ENCODE measurements at places on chromosomes 16 and 17.
A peak's percentile ranks its signal among the peaks of the same experiment; 100 is the strongest.

GRCh38 chr17:38605411-38605840, 326 bp downstream of the SRCIN1 start:
- no peak for DNase-seq

DNA sequence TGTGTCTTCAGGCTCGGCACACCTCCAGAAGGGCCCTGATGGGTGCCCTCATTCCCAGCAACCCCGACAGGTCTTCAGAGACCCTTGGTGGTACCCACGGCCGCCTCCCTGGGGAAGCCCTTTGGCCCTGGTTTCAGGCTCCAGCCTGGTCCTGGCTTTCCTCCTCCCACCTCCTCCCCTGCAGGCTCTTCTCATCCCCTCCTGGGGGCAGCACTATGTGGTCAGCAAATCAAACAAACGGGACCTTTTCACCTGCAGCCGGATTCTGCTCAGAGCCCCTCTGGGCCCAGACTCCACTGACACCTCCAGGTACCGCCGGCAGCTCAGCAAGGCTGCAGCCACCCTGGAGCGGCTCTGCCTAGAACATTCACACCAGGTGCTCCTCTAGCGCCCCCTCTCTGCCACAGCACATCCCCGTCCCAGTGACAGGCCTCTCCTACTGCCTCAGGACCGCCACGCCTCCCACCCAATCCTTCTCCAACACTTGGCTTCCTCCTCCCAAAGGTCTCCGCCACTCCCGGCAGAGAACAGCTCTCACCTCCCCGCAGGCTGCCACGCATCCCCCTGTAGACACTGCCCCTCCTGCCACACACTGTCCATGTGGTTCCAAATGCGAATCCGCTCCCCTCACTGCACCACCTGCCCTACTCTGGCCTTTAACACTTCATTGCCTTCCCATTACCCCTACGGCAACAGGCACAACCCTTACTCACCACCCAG, 12.0 kb downstream of the CORO7 start:
- no peak for DNase-seq

DNA sequence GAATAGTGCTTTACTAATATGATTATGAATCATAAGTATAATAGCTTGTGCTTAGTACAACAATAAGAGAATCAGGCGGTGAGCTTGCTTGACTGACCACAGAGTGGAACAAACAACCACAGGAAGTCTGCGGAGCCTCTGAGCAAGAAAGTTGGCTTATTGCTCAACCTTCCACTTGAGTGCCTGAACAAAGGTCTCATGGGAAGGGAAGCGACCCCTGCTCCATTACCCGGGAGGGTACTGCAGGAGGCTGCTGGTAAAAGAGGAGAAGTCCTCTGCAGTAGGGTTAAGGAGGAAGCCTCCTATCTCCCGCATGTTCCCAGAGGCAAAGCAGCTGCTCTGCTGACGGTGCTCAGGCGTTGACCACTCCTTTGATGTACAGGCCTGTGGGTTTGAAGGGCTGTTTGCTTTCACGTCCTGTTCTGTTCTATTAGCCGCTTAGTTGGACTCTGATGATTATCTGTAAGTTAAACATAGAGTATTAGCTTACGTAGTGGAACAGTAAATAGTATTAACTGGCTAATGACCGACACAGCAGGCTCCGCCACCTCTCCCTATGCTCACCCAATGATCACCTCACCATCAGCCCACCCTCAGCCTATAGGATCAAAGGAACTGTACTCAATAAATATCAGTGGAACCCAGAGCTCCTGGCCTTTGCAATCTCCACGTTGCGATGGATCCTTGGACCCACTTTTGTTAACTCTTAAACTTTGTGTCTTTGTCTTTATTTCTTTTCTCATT, 17.5 kb downstream of the ALOX15B start:
- no peak for DNase-seq

- DNase-seq: no peak
Measured at GRCh38 chr17:71184716-71185115, 936.1 kb upstream of the SOX9 start.

DNA sequence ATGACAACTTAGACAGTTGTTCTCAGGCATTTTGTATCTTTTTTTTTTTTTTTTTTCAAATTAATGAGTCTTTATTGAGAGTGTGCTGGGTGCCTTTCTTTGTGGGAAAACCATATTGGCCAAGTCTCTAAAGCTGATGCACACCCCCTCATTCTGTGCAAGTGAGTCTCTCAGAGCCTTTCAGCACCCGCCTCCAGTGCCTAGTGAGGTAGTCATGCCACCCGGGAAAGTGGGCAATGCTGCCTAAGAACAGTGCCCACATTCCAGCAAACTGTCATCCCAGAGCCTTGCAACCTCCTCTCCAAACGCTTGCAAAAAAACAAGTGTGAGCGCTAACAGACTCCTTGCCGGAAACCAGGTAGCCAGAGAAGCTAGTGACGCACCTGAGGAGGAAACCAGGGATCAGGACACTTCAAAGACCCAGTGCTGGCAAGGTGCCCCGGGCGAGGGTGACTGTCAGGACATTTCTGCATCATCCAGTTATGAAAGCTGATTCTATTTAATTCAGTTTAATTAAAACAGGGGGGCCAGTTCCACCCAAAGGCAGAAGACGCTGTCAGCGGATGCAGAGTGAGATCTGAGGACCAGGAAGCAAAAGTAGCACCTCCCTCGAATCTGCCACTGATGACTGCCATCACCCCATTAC, 34.9 kb downstream of the SMARCE1 start:
- DNase-seq: no peak

DNA sequence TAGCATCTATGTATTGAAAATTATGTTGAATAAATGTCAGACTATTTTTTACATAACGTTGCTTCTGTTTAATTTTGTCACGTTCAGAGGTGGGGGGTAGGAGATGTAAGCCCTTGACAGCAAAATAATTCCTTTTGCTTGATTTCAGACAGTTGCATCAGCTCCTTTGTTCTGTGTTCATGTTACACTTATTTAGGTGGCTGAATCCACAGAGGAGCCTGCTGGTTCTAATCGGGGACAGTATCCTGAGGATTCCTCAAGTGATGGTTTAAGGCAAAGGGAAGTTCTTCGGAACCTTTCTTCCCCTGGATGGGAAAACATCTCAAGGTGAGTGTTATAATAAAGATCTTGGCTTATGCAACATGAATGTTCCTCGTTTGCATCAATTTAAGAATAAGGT, 4.5 kb downstream of the HERPUD1 start:
- DNase-seq: no peak

DNA sequence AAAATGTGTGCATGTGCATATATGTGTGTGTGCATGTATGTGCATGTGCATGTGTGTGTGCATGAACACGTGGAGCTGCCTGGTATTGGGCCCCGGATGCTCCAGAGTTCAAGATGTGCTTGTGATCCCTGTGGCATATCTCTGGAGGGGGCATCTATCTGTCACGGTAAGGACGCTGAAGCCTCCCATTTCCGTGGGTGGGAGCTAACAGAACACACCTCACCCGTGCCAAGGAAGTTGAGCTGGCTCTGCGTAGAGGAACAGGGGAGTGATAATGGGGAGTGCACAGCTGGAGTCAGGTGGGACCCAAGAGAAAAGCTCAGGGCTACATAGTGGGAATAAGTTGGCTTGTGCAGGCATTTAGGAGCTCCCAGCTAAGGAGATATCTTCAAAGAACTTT, 12.7 kb downstream of the ELMO3 start:
- no peak for DNase-seq

- DNase-seq: no peak
Measured at GRCh38 chr17:12655936-12656335, 9.8 kb upstream of the MYOCD start.

DNA sequence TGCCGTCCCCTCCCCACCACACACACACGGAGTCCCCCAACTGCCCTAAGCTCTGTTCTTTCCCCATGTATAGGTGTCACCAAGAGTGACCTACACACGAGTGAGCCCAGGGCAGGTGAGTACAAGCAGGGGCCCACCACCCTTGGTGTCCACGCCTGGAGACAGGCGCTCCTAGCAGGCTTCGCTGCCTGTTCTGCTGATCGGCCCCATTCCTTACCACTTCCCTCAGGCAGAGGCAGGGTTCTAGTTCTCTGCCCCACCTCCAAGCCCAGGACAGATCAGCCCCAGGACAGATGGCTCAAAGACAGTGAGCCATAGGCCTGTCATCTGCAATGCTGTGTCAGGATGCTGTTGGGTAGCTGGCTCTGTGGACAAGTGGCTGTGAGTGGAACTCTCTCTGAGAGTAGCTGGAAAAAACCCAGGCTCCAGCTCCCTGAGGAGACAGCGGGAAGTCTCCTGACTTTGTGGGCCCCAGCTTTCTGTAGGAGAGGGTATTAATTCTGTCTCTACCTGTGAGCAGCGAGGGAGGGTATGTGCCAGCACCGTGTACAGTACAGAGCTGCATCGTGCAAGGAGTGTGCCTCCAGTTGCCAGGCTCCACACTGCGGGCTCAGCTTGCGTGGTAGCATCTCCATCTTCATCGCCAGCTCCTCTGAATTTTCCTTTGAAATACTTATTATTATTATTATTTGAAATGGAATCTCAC, 897 bp downstream of the TP53I13 start:
- DNase-seq: no peak

DNA sequence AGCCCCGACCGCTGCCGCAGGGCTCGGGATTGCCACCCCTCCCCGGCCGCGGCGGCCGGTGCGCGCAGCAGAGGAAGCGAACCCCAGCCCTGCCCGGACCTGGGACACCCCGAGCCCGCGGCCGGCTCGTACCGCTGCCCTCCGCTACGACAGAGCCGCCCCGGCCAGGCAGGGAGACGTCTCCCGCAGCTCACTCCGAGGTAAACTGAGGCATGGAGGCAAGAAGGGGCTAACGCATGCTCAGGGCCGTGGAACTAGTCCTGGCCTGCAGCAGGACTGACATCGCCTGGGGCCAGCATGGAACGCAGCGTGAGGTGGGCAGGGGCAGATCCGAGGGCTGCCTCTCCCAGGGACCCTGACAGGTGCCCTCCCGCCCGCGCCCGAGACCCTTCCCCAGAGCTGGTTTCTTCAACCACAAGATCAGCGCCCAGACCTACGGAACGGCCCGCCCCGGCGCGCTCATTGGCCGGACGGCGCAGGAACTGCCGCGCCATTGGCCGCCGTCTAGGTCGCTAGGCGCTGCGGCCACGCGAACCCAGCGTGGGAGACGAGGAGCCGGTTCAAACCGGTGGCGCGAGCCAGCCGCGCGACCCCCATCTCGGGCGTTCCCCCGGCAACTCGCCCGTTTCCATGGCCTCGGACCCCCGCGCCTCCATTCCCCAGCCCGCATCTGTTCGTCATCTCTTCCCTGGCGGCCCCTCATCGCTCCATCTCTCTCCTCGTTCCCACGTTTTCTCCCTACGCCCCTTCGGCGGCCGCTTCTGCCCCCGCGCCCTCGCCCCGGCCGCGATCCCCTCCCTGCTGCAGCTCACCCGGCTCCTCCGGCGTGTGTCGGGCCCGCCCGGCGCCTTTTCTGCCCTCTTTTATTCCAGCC, at the start of gene SLC43A2:
Gene SLC43A2 (minus strand): TSS at position 853 of the 874 bp plus-strand sequence. CDS start 960 bp downstream, outside the sequence.
- DNase-seq: no peak

GRCh38 chr17:59800530-59800942, 92.2 kb downstream of the TUBD1 start:
- DNase-seq: no peak

GRCh38 chr16:89881368-89881730, 8.0 kb downstream of the TCF25 start:
- no peak for DNase-seq

- no peak for DNase-seq
Measured at GRCh38 chr17:28472871-28473497, 460 bp upstream of the SLC13A2 start.

DNA sequence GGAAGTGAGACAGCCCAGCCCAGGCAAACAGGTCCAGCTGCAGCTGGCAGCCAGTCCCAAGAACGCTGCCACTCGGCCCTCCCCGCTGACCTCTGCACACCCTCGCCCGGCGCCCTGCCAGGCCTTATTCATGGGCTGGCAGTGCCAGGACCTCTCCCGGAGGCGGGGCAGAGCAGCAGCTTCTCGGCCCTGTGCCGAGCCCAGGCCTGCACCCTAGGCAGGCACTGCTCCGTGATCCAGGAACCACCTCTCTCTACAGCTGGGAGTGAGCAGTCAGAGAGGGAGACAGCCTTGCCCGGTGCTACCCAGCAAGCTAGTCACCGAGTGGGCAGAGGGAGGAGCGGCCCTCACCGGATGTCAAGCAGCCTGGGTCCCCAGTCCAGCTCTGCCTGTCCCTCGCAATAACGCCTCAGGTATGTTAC, 79.9 kb upstream of the CBX4 start:
- DNase-seq: no peak

DNA sequence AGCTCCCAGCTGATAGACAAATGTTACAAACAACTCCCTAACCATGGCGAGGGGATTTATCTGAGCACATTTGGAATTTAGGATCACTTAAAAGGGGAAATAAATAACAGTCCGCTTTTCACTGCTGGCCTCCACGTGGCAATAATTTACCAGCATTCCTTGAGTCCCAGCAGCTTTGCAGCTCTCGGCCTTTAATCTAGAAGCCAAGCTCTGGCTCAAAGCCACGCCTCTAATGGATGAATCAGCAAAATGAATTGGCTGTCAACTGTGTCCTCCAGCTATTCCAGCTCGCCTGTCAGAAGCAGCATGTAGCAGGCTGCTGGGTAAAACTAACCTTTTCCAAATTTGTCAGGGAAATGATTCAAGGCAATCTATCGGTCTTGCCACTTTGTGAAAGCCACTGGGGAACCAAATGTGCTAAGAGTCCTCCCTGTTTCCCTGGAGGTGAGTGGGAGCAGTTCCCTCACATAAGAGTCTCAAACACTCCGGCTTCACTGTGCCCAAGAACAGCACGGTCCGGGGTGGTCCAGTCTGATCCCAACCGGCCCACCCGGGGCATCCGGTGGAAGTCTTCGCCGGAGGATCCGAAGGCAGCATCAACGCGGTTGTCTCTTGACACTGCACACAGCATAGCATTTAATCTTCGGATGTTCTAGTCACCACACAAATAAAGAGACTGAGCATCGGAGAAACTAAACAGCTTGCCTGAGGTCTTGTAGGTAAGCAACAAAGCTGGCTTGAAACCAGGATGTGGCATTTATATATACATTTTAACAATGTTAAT, 143.3 kb downstream of the PARN start:
- DNase-seq: peak; percentile 60

DNA sequence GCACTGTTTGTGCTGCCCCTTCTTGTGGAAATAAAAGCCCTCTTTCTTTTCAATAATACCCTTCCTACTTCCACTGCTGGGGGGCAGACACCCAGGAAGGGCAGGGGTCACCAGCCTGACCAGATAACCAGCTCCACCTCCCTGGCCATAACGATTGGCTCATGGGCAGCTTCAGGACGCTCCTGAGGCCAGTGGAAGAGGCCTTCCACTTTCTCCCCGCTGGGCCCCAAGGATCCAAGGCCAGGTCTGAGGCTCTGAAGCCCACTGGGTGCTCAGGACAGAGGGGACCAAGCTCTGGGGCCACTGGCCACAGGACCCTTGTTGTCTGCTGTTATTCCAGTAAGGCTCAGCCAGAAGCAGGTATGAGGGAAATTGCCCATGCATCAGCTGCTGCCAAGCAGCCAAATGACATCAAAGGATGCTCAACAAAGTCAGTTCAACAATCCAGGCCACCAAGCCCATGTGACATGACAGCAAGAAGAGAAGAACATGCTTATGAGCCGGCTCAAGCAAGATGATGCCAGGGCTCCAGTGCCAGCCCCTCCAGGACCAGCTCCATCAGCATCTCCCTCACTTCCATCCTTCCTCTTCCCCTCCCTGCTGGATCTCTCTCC, 238.8 kb downstream of the ZNF423 start:
- DNase-seq: no peak

All from SK-N-MC (cell line).